ENCODE measurements at places on chromosomes 7 and 10. TPM values are rescaled to one million over a fixed set of nuclear protein-coding genes. Genes with fewer than 3 reads are reported as not detected.

The SUPV3L1 gene
- total RNA-seq = 30.0 TPM

The EPHA1 gene
- not detected for total RNA-seq

The PIK3CG gene
- total RNA-seq = 4.9 TPM

GRCh38 chr10:12973149-12973718 lies 28.3 kb downstream of the CCDC3 start:
- no peaks in the 10 kb centered on the region for H3K4me1 ChIP-seq
- no peaks in the 10 kb centered on the region for H3K27me3 ChIP-seq
- no peak overlapping the region for H3K4me3 ChIP-seq
- DNase-seq = no peak
- H3K27ac ChIP-seq = no peak overlapping the region

GRCh38 chr7:84412161-84412969 lies 217.8 kb upstream of the SEMA3A start:
- peaks cover 4% of the 10 kb centered on the region for H3K4me1 ChIP-seq
- no peaks in the 10 kb centered on the region for H3K36me3 ChIP-seq

GRCh38 chr7:142066536-142066935 lies 45.0 kb upstream of the MGAM2 start:
- no peak for DNase-seq
- H3K4me1 ChIP-seq = no peaks in the 10 kb centered on the region
- no peak overlapping the region for H3K4me3 ChIP-seq
- H3K27me3 ChIP-seq = no peaks in the 10 kb centered on the region

GRCh38 chr7:40715053-40715430 lies 580.2 kb downstream of the SUGCT start:
- H3K27me3 ChIP-seq = no peaks in the 10 kb centered on the region
- no peak overlapping the region for H3K27ac ChIP-seq
- DNase-seq = no peak
- H3K4me1 ChIP-seq = peaks cover 4% of the 10 kb centered on the region
- H3K4me3 ChIP-seq = no peak overlapping the region

DNA sequence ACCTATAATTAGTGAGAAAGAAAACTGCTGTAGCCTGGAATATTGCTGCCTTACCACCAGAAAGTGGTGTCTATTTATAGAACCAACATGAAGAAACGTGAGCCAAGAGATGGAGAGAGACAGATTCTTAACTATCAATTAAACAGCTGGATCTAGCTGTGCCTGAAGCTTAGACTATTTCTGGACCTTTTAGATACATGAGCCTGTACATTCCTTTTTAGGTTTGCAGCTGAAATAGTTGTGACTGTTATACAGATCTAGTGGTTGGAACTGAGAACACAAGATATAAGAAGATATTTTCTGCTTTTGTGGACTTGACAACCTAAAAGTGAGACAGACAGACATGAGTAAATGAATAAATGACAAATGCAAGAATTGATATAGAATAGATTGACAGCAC lies 73.4 kb downstream of the CDK14 start:
- no peak for DNase-seq
- no peak overlapping the region for H3K4me3 ChIP-seq

DNA sequence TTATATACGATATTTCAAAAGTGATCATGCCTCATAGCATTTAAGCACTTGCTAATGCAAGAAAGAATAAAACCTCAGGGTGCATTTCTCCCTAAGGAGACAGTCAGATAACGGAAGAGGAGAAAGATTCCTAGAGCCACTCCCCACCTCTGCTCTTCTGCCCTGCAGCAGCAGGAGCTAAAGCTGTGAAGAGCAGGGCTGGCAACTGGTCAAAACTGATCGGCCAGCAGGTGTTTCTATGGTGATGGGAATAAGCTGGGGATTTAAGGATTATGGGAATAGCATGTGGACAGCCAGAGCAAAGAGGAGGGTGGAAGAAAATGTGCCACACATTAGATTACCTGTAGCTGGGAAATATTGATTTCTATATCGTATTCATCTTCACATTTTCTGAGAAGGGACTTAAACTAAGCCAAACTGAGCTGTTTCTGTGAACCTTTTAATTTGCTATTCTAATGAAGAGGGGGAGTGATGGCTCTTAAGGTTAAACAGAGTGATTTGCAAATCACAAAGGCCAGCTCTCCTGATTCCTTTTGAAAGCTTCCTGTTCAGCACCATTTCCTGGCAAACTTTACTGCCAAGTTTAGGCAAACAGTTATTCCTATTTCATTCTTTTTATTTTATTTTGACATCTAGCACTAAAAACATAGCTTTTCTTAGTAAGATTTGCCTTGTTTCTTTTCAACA lies 268.9 kb upstream of the PFKP start:
- H3K36me3 ChIP-seq = no peaks in the 10 kb centered on the region
- H3K4me3 ChIP-seq = no peak overlapping the region
- H3K27ac ChIP-seq = no peak overlapping the region
- no peaks in the 10 kb centered on the region for H3K4me1 ChIP-seq
- DNase-seq = no peak

DNA sequence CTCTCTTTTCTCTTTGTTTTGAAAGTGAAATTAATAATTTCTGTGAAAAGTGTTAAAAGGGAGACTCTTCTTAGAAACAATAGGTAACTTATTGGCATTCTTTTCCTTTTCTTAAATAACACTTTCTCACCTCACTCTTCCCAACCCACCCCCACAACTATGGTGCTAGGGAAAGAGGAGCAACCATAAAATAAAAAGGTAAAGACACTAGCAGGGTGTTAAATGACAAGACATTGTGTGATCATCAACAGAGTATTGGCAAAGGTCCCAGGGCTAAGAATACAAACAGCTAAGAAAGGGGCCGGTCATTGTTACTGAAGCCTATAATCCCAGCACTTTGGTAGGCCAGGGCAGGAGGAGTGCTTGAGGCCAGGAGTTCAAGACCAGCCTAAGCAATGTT lies 183.7 kb downstream of the NEBL start:
- no peak overlapping the region for H3K27ac ChIP-seq
- H3K4me3 ChIP-seq = no peak overlapping the region
- no peak for DNase-seq
- H3K4me1 ChIP-seq = no peaks in the 10 kb centered on the region
- H3K36me3 ChIP-seq = no peaks in the 10 kb centered on the region

- no peak overlapping the region for H3K4me3 ChIP-seq
- H3K36me3 ChIP-seq = no peaks in the 10 kb centered on the region
- no peak for DNase-seq
- H3K27ac ChIP-seq = no peak overlapping the region
Observed at GRCh38 chr7:135768467-135768866, 19.9 kb upstream of the FAM180A start.

DNA sequence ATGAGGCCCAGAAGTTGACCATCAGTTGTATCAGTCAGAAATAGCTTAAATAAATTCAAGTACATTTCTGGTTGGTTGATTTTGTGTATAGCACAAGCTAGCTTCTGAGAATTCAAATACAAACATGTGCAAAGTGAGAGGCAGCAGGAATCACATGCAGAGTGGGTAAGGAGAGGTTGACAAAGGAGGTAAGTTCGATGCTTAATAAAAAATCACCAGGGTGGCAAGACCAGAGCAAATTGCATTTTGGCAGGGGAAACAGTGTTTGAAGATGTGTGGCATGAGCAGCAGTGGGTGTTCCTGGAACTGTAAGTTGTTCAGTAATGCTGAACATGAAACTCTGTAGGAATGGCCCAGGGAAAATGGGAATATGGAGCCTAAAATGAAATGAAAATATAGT lies 52.6 kb downstream of the GNAI1 start:
- no peaks in the 10 kb centered on the region for H3K4me1 ChIP-seq
- H3K27me3 ChIP-seq = no peaks in the 10 kb centered on the region
- no peak for DNase-seq
- no peak overlapping the region for H3K4me3 ChIP-seq
- no peaks in the 10 kb centered on the region for H3K36me3 ChIP-seq

DNA sequence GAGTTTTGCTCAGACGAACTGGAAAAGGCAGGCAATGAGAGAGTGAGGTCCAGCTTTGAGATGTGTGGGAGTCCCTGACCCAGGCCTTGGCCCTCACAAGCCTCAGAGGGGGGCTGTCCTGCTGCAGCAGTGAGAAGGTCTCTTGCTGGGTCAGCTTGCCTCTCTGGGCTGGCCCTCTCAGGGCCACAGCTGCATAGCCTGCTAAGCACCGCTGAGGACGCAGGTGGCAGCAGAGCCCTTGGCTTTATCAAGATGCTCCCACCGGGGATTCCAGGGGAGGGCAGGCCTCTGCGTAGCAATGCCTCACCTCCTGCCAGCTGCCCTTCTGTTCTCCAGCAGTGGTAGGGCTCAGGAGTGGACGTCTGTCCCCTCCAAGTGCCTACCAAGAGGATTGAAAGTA lies 128.7 kb downstream of the COBL start:
- H3K4me1 ChIP-seq = no peaks in the 10 kb centered on the region
- DNase-seq = no peak
- no peaks in the 10 kb centered on the region for H3K27me3 ChIP-seq
- H3K4me3 ChIP-seq = no peak overlapping the region
- no peak overlapping the region for H3K27ac ChIP-seq
- no peaks in the 10 kb centered on the region for H3K36me3 ChIP-seq

DNA sequence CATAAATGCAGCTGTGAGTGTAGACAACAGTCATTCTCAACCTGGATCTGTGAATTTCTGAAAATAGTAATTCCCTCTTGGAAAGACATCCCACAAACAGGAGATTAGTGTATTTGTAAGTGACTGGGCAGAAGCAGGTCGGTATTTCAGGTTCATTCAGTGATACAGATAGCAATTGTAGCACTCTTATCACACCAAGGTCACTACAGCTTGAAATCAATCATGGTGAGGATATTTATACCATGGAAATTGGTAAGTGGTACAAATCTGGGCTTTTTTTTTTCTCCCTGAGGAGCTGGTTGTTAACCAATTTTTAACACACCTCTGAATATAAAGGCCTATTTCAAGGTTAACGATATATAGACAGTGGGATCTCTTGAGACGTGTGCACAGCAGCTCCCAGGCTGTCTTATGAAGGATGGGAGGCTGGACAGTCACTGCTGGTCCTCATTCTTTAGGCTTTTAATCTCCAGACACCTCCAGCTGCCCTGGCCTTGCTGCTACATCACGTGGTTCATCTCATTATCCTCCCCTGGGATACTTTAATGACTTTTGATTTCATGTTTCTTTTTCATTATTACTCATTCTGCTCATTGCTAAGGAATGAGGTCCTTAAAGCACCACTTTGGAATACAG lies 87.1 kb downstream of the ITGA8 start:
- H3K4me1 ChIP-seq = peaks cover 27% of the 10 kb centered on the region
- no peak for DNase-seq
- no peaks in the 10 kb centered on the region for H3K36me3 ChIP-seq
- no peak overlapping the region for H3K27ac ChIP-seq
- H3K27me3 ChIP-seq = no peaks in the 10 kb centered on the region

DNA sequence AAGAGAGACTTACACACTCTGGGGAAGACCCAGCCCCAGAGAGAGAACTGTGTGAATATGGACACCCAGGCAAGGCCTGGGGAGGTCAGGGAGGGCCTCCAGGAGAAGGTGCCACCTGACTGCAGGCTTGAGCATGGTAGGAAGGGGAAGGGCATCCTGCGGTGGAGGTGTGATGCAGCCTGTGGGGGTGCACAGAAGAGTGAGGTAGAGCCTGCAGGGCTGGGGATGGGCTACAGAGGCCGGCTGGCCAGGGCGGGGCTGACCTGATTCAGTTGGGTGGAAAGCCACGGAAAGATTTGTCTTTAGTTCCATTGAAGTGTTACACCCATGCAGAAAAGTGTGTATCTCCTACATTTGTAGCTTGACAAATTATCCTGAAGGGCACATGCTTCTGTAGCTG lies 47.6 kb downstream of the ZMIZ1 start:
- H3K27me3 ChIP-seq = no peaks in the 10 kb centered on the region
- no peak for DNase-seq
- peaks cover 15% of the 10 kb centered on the region for H3K36me3 ChIP-seq
- H3K4me3 ChIP-seq = no peak overlapping the region
- H3K4me1 ChIP-seq = peaks cover 11% of the 10 kb centered on the region

- no peak for DNase-seq
- no peaks in the 10 kb centered on the region for H3K36me3 ChIP-seq
- no peak overlapping the region for H3K4me3 ChIP-seq
- H3K27me3 ChIP-seq = no peaks in the 10 kb centered on the region
- H3K27ac ChIP-seq = no peak overlapping the region
Observed at GRCh38 chr10:44627591-44628354, 242.9 kb upstream of the CXCL12 start.

DNA sequence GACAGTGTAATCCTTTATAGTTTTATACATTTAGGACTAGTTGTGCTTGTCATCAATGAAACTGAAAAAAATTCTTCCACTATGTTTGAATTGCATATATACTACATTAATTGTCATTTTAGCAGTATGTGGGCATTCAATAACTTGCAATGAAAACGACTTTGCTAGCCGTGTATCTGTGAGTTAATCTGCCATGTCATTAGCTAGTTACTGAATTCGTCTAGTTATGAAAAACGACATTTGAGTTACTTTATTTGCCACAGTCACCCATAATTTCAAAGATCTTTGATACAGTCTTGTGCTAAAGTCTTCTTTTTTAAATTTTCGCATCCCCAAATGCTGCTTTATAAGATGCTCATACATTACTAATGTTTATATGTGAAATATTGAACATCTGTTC lies 18.3 kb upstream of the SMC3 start:
- H3K4me1 ChIP-seq = no peaks in the 10 kb centered on the region
- no peaks in the 10 kb centered on the region for H3K36me3 ChIP-seq
- no peak for DNase-seq
- H3K27me3 ChIP-seq = peaks cover 4% of the 10 kb centered on the region
- H3K27ac ChIP-seq = no peak overlapping the region

GRCh38 chr10:116973946-116974455 lies 31.0 kb downstream of the SHTN1 start:
- no peaks in the 10 kb centered on the region for H3K36me3 ChIP-seq
- DNase-seq = no peak
- H3K27me3 ChIP-seq = no peaks in the 10 kb centered on the region
- H3K27ac ChIP-seq = peak overlapping the region; percentile 63
- H3K4me3 ChIP-seq = peak overlapping the region; percentile 54
- H3K4me1 ChIP-seq = peaks cover 20% of the 10 kb centered on the region
